ENCODE measurements at places on chromosomes 7 and 10.

GRCh38 chr7:67453580-67454380 lies 457.1 kb downstream of the TYW1 start:
- DNase-seq = no peak

DNA sequence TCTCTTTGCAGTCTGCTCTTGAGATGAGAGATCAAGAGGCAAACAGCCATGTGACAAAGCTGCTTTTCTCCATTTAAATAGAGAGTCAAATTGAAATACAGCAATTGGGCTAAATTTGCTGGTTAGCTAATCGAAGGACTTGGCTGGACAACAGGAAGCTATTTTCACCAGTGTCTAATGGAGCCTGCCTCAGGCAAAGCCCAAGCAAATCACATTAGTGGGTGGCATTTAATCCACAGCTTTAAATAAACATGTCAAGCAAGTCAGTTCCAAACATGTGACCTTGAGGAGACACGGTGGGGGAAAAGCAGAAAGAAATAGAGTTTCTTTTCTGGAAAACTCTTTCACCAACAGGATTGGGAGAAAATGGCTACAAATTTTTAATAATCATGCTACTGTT lies 180.5 kb upstream of the AOAH start:
- no peak for DNase-seq

- DNase-seq = peak; percentile 92
These were observed 79.1 kb upstream of the MPP7 start for GRCh38 chr10:28381903-28382347.

DNA sequence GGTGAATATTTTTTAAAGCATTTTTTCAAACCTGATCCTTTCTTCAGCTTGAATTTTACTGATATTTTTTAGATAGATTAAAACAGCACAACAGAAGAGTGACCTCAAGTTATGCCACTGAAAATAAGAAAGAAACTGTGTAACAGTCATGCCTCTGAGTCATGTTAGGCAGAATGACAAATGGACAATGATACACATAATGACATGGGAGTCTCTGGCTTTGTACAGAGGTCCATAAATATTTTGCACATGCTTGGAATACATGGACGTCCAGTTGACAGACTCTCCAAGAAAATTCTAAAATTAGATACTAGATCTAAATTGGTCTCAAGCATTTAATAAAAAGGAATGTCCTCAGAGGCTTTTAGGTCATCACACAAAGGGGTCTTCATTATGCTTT lies 21.9 kb upstream of the SEMA3A start:
- no peak for DNase-seq

GRCh38 chr7:16975712-16976111 lies 93.9 kb upstream of the AGR3 start:
- no peak for DNase-seq

GRCh38 chr7:123209786-123210185 lies 10.0 kb upstream of the SLC13A1 start:
- no peak for DNase-seq

- DNase-seq = no peak
These were observed 219.3 kb upstream of the MKLN1 start for GRCh38 chr7:131108212-131108940.

DNA sequence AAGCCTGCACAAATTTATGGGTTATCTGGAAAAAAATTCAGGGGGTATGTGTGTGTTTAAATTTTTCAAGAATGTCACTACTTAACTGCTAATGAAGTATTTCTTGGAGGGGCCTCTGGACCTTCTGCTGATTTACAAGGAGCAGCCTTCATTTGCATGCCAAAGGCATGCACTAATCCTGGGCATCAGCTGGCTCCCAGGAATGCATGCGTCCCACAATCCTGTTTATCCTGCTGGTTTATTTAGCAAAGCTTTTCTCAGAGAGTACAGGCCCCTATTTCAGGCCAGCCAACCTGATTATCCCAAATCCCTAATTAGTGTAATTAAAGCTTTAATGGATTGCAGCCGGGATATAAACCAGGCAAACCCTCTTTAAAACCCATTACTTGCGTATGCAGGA lies 170.4 kb downstream of the TAX1BP1 start:
- DNase-seq = peak; percentile 93

DNA sequence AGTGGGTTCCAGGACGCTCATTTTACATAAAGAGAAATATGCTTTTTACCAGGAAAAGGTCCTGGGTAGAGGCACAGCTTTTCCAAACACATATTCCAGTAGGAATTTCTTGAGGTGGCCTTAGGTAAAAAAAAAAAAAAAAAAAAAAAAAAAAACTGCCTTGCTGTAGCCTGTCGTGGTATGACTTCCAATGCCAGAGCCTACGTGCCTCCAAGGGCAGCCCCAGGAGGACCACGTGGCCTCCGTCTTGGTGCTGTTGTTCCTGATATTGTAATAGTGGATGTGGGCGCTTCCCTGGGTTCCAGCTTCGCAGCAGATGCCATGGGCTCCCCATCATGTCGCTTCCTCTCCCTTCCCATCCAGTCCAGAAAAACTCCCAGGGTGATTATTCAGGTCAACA lies 49.3 kb downstream of the PRKAG2 start:
- no peak for DNase-seq

DNA sequence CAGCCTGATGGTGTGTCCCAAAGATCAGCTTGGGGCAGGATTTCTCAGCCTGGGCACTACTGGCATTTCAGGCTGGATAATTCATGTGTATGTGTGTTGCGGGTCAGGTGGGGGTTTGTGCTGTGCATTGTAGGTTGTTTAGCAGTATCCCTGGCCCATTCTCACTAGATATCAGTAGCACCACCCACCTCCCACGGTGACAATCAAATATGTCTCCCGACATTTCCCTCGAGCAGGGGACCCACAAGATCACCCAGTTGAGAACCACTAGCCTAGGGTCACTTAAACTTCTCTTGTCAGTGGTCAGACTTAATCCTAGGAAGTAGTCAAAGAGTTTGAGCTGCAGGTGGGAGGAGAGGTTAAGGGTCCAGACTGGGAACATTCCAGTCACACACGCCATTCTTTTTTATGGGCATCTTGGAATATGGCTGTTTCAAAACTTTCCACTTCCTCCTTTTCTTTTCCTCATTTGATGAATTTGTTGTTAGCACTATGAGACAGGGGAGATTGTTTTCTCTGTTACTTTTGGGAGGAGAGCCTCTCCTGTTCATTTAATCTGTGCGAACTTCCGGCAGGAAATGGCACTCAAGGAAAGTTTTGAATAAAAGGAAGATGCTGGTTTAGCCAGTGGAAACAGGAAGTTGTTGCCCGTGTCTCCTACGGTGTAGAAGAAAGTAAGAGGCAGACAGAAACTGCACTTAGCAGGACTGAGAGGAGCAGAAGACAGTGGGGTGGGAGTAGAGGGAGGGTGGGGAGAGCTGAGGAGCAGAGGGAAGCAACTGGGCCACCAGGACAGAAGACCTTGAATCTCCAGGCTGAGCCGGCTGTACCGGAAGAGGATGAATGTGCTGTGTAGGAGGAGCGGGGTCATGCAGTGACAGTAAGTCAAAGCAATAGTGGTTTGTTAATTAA lies 17.6 kb upstream of the EXOC6 start:
- no peak for DNase-seq

DNA sequence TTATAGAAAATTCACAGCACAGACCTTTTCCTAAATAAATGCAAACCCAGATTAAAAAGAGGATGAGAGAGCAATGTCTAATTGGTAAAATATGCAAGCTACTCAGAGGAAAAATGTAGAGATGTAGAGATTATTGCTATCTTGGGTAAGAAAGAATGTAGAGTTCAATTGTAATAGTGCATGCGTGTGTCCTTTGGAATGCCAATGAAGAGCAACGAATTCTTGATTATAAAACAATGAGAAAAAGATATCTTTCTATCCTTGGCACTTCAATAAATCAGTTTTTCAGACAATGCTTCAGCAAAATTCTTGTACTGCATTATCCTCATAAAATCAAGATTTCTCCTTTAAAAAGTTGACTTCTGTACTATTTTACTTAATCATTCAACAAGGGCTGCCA lies 50.9 kb downstream of the SEMA3D start:
- DNase-seq = no peak

- peak; percentile 87 for DNase-seq
These were observed 8.8 kb downstream of the BAG3 start for GRCh38 chr10:119659951-119660350.

DNA sequence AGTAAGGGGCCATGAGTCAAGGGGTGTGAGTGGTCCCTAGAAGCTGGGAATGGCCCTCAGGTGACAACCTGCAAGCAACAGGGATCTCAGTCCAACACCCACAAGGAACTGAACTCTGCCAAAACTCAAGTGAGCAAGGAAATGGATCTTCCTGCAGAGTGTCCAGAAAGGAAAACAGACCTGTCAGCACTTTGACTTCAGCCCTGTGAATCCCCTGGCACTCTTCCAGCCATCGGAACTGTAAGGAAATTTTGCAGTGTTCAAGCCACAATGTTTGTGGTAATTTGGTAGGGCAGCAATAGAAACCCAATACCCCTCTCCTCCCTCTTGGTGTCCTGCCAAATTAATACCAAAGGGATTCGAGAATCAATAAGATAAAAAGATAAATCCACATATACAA lies 6.9 kb downstream of the LYZL1 start:
- no peak for DNase-seq

- no peak for DNase-seq
These were observed 37.0 kb downstream of the RPA3 start for GRCh38 chr7:7681191-7681935.

GRCh38 chr10:30219971-30220751 lies 128.9 kb downstream of the MTPAP start:
- no peak for DNase-seq

DNA sequence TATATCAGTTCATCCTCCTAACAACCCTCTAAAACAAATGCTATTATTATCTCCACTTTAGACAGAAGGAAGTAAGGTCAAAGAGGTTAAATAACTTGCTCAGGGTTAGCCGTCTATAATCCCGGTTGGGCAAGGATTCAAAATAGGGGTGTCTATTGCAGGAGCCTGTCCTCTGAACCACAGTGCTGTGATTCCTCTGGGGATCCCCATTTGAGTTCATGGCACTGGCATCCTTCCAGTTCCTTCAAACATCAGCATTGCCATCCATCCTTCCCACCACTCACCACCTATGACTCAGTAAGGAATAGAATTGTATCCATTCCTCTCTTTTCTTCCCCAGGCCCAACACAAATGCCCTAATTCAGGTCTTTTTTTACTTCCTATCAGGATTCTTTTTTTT lies 25.6 kb downstream of the HPS6 start:
- DNase-seq = no peak

DNA sequence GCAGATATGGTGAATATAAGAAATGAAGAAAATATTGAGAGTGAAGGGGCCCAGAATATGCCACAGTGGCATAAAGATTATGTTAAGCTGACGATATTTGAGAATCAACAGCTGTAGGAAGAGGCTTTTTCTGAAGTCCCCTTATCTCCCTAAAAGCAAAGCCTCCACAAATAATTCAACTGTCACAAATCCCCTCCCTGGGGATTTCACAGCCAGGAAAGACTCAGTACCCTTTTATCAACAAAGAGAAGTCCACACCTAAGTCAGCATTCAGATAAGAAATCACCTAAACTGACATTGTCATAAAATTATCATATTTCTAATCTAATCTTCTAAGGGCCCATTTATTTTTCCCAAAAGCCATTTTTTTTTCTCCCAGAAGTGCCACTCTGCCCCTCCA lies 284.9 kb upstream of the VWC2 start:
- DNase-seq = no peak

DNA sequence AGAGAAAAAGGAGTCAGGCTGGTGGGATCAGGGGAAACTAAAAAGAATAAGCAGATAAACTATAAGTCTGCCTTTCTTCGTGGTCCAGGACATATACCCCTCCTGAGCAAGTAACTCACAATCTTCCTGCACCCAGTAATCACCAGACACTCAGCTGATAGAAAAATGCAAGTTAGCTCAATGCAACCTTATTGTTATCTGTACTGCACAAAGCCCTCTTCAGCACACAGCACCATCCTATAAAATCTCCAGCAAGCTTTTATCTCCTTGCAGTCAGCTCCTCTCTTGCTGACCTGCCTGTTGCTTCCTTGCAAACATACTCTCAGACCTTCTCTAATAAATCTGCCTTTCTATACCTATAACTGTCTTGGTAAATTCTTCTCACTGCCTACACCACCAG lies 6.7 kb downstream of the SLC37A3 start:
- DNase-seq = no peak

GRCh38 chr10:78045237-78045636 lies 11.6 kb downstream of the RPS24 start:
- no peak for DNase-seq

- DNase-seq = no peak
These were observed 15.6 kb upstream of the SEPTIN7 start for GRCh38 chr7:35785250-35785649.

GRCh38 chr7:106522696-106523095 lies 138.3 kb downstream of the CCDC71L start:
- DNase-seq = no peak

DNA sequence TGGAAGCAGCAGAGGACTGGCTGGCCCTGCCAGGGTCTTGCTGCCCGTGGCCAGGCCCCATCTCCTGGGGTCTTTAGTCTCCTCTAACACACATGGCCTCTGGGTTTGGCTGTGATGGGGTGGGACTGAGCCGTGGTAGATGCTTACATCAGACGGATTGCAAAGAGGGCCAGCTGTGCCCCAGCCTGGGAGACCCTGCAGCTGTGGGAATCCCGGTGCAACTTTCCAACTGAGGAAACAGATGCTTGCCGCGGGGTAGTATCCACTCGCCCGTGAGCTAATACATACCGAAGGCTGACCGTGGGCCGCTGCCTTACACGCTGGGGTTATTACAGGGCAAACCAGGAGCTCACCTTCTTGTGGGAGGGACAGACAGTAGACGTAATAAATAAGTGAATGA lies 24.1 kb upstream of the SH2B2 start:
- DNase-seq = no peak

GRCh38 chr10:11636697-11637303 lies 25.4 kb upstream of the USP6NL start:
- DNase-seq = no peak

GRCh38 chr7:3725155-3726059 lies 424.4 kb downstream of the SDK1 start:
- no peak for DNase-seq

DNA sequence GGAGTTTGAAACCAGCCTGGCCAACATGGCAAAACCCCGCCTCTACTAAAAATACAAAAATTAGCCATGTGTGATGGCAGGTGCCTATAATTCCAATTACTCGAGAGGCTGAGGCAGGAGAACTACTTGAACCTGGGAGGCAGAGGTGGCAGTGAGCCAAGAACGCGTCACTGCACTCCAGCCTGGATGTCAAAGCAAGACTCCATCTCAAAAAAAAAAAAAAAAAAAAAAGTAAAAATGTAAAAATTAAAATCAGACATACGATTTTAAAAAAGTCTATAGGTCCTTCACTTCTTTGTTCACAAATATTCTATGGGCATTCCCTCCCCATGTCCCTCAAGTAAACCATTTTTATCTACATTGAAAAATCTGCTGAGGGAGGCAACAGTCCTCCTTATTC lies 34.9 kb upstream of the TLL2 start:
- DNase-seq = no peak

DNA sequence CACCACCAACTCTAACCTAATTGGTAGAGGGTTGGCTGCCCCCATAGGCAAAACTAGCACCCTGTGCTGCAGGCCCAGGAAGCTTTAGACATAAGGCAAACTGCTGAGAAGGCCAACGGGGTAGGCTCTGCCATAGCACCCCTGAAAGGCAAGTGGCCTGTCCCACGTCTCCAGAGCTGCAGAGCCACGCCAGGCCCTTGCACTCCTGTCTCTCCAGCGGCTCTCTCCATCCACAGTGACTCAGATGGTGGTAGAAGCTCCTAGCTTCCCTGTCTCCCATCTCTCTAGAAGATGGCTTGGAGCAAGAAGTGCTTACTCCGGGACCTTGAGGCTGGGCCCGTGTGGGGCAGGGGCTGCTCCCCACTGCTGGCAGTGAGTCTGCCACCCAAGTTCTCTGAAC lies 310.6 kb upstream of the ZMIZ1 start:
- DNase-seq = no peak
